Osteoblast (primary cell): ENCODE measurements at places on chromosomes 11 and 22. TPM values are rescaled to one million over a fixed set of nuclear protein-coding genes. Genes with fewer than 3 reads are reported as not detected.
A peak's percentile ranks its signal among the peaks of the same experiment; 100 is the strongest.

GRCh38 chr11:119876841-119877240 is 147.8 kb upstream of the NECTIN1 start:
- DNase-seq: no peak

GRCh38 chr22:26692215-26692614 is 34.8 kb downstream of the MIAT start:
- no peak for DNase-seq

GRCh38 chr11:824942-825341 is 2.8 kb upstream of the CRACR2B start:
- DNase-seq: no peak

DNA sequence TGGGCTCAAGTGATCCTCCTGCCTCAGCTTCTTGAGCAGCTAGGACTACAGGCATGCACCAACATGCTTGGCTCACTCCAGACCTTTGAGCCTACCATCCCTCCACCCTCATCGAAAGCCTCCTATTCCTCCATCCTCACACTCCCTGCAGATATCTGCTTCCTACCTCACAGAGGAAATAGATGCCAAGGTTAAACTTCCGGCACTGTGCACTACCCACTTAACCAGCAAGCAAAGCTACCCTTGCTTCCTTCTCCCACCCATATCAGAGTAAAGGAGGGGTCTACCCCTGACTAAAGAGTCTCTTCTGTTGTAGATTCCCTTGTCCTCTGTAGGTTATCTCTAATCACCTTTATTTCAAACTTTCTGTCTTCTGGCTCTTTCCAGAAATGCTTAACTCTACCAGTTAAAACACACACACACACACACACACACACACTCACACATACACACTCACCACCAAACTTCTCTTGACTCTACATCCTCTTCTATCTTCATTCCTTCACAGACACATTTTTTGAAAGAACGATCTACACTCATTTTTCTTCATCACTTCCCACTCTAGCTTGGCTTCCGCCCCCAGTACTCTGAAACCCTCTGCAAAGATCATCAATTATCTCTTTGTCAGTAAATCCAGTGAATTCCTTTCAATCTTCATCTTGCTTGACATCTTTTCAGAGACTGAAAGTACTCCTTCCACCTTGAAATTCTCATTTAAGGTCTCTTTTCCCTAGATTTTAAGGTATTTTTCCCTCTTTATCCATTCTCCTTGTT is 10.9 kb upstream of the SIK2 start:
- no peak for DNase-seq

DNA sequence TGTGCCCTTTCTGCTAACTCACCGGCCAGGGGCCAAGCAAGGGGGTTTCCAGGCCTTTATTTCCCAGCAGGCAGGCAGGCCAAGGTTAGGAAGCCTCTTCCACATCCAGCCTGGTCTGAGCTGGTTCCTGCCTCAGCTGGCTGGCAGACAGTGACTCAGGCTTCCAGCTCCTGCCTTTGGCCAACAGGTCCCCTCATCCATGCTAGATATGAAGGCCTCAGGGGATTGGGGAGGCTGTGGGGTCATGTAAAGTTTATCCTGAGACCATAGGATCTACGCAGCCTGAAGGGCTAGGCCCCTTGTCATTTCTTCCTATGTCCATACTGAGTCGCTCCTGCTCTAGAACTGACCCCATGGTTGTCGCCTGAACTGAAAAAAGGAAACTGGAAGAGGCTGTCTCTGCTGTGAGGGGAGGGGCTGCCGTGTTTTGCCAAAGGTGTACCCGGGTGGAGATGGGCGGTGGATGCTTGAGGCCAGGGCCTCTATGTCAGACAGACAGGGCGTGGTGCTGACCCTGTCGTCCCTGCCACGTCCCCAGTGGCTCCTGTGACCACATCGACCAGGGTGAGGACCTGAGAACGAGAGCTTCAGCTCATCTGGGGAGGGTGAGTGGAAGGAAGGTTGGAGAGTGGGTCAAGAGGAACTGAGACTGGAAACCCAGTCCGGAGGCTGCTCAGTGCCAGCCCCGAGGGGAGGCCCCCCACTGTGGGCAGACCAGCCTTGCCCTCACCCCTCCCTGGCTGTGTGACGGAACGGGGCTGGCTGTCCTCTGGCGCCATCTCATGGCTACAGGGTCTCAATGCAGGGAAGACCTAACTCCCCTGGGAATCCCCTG is 17.0 kb downstream of the P2RY6 start:
- DNase-seq: peak; percentile 97

DNA sequence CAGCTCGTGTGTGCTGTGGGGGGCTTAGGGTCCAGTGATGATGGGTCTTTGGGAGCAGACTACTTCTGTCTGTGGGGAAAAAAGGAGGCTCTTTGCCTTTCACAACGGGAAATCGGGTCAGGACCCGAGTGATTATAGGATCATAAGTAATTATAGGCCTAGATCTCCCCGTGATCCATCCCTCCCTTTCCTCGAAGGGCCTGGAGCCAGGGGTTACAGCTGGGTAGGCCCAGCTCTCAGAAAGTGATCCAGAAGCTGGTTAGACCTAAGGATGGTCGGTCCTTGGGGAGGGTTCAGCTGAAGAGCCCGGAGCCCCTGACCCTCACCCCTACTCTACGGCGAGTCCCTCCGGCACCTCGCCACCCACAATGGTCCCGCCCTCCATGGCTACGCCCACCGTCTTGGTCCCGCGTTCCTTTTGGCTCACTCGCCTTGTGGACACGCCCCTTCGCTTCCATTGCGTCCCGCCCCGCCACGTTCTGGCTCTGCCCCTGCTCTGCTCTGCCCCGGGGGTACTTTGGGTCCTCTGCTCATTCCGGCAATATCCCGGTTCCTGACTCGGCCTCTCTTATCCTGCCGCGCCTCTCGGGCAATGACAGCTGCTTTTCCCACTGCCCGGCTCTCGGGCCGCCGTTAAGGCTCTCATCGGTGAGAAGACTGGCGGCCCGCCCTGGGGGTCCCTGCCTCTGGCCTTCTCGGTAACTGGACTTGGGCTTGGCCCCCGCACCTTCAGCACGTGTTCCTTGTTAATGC is 5.0 kb downstream of the IGSF22 start:
- DNase-seq: peak; percentile 94

GRCh38 chr22:36612458-36612857 is 83.5 kb upstream of the EIF3D start:
- DNase-seq: peak; percentile 78

DNA sequence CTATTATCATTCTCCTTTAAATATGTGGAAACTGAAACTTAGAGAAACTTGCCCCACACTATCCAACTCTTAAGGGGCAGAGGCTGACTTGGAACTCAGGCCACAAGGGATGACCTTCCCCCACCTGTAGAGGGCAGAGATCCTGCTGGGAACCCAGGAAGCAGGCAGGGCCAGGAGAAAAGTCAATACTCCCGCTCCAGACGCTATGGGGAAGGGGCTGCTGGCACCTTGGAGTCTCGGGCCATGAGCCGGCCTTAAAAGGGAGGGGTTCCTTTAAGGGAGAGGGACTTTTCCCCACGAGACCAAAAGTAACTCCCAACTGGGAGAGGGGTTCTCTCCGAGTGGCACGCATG is 620 bp upstream of the ANO5 start:
- DNase-seq: no peak

DNA sequence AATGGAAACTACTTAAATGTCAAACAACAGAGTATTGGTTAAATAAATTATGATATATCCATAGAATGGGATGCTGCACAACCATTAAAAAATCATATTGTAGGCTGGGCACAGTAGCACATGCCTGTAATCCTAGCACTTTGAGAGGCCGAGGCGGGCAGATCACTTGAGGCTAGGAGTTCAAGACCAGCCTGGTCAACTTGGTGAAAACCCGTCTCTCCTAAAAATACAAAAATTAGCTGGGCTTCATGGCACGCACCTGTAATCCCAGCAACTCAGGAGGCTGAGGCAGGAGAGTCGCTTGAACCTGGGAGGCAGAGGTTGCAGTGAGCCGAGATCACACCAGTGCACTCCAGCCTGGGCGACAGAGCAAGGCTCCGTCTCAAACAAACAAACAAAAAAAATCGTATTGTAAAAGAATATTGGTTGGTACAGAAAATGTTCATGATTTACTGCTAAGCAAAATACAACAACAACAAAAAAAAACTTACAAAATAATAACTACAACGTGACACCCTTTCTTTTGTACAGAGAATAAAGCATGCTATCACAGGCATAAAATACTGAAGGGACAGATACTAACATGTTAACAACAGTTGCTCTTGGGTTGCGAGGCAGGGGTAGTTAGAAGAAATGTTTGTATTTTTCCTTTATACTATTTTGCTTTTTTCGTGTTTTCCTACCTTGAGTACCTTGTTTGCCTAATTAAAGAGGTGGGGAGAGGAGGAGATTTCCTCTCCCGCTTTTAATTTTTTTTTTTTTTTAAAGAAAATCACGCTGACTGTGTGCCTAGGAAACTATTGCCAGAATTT is 21.3 kb upstream of the RRAS2 start:
- no peak for DNase-seq

GRCh38 chr22:37824674-37825641 is 1.8 kb downstream of the GALR3 start:
- DNase-seq: peak; percentile 91

DNA sequence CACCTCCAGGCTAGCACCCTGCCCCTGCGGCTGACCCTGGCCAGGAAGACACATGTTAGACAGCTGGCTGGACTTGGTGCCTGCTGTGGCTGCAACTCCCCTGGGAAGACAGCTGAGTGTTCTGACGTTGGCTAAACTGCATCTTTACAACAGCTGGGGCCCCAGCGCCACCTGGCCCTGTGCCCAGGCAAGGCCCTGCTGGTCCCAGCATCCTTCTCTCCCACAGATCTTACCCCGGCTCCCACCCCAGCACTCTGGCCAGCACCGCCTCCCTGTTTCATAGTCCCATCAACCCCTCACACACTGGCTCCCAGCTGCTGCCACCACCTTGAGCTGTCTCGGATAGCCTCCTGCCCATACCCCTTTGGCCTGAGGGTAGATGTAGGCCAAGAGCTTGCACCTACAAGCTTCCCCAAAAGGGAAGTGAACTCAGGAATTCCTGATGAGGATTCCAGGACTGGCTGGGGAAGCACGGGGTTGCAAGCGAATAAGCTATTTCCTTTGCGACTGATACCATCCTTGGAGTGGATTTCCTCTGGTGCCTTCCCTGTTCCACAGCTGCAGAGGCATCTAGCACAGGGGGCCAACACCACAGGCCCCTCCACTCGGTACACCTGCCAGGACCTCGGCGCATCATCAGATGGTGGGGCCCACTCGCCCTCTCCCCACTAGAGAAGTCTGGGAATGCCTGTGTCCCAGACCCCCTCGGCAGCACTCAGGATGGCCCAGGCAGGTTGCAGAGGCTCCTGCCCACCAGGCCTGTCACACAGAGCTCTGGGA is 28.5 kb downstream of the RSPH14 start:
- no peak for DNase-seq

DNA sequence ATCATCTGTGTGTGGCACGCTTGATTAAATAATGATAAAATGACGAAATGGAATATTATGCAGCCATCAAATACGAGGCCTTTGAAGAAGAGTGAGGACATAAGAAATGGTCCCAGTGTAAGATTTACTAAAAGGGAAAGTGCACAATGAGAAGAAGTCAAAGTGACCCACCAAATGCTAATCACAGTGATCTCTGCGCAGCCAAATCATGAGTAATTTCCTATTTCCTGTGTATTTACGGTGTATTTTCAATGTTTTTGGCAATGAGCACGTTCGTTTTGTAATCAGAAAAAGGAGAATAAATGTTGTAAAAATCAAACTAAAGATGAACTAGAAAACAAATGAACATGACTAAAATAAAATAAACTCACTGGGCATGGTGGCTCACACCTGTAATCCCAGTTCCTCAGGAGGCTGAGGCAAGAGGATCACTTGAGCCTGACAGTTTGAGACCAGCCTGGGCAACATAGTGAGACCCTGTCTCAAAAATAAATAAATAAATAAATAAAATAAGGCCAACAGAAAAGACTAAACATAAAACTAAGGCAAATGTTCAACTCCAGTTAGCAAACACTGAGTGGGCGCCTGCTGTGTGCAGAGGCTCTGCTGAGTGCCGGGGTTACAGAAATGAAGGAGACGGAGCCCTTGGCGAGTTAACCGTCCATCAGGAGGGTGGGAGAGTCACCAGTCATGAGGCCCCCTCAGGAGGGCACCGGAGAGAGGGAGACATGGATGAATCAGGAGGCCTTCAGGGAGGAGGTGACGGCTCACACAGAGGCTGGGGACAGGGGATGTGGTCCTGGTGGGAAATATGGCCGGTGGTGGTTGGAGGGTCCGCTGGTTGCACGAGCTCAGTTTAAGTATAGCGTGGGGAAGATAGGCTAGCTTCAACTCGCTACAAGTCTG is 26.0 kb upstream of the CBX7 start:
- peak; percentile 90 for DNase-seq

GRCh38 chr11:3835751-3836150 is 5.0 kb downstream of the RHOG start:
- peak; percentile 29 for DNase-seq

DNA sequence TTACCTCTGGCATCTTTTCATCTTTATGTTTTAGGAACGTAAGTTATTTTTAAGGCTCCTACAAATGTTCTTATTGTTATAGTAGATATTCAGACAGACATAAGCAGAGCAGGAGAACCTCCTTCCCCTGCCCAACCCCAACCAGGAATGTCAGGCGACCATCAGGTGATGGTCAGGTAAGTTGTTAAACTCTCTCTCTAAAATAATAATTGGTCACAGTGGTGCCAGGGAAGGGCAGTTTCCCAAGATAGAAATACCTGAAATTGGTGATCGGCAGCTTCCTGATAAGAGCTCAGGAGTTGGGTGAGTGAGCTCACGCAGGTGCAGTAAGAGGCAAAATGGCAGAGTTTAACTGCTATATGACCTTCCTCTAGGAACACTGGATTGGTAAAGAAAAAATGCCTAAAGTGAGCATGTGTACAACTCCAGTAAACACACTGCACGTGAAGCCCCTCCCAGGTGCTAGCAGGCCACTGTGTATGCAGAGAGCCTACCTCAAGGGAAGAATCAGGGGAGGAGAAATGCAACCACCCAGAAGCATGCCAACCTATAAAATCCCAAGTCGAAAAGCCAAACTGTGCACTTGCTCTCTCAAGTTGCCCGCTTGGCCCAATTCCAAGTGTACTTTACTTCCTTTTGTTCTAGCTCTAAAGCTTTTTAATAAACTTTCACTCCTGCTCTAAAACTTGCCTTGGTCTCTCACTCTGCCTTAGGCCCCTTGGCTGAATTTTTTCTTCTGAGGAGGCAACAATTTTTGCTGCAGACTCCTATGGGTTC is 273.9 kb downstream of the SBF2 start:
- DNase-seq: no peak

- peak; percentile 88 for DNase-seq
These were observed 3.1 kb downstream of the EIF3M start for GRCh38 chr11:32586576-32587190.

- DNase-seq: peak; percentile 38
These were observed 89.6 kb downstream of the UBASH3B start for GRCh38 chr11:122745111-122745510.

- DNase-seq: no peak
These were observed 8.7 kb downstream of the SBF2 start for GRCh38 chr11:10285148-10285802.

- no peak for DNase-seq
These were observed 32.1 kb upstream of the SLC5A12 start for GRCh38 chr11:26753723-26754504.

The SHISAL1 gene
- 52.5 and 57.2 TPM in 2 replicates for total RNA-seq

The KRTAP5-1 gene
- total RNA-seq: not detected in 2 replicates

The OR8B4 gene
- total RNA-seq: not detected in 2 replicates

The TCN2 gene
- total RNA-seq: 13.6 and 18.8 TPM in 2 replicates

The MS4A6E gene
- total RNA-seq: not detected in 2 replicates

The TEX12 gene
- total RNA-seq: 0.59 TPM in 1 of 2 replicates, not detected in the other

The FOXRED2 gene
- total RNA-seq: 15.9 and 16.3 TPM in 2 replicates

The TRIM48 gene
- not detected in 2 replicates for total RNA-seq

The UBQLN3 gene
- total RNA-seq: under 0.01 TPM in 1 of 2 replicates, not detected in the other

The YDJC gene
- 15.6 and 25.0 TPM in 2 replicates for total RNA-seq

The BBS1 gene
- total RNA-seq: 39.2 and 43.8 TPM in 2 replicates

The OR5D14 gene
- not detected in 2 replicates for total RNA-seq

The GVQW3 gene
- total RNA-seq: 2.9 and 3.2 TPM in 2 replicates

The THY1 gene
- 308 and 400 TPM in 2 replicates for total RNA-seq
